ENCODE measurements at places on chromosomes 2 and 18. TPM values are rescaled to one million over a fixed set of nuclear protein-coding genes. Genes with fewer than 3 reads are reported as not detected.

DNA sequence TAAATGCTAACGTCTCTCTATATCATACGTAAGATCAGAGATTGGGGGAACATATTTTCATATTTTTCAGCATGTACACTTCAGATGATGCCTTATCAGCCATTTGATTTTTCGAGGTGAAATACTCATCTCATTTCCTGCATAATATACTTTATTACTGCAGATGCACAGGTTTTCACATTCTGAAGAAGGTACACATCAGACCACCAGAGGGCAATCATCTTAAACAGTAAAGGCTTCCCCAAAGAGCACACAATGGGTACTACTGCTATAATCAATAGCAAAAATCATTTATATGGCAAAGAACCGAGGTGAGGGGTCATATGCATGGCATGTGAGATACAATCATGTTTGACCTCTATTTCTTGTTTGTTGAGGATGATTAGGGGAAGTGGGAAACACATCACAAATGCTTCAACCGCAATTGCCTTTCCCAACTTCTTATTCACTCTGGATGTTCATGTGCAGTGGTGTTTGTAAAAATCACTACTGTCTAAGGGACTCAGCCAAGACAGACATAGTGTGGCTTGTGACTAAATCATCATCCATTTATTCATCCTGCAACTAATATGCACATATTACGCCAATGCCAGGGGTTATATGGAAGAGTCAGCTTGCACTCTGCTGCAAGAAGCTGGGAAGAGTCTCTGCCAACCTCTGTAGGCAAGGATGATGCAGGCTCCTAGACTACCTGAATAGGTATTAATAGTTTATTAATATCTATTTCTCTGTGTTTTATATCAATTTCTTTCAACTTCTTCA, 118.7 kb downstream of the EPB41L3 start:
- H3K36me3 ChIP-seq = no peaks in the 10 kb centered on the region
- H3K27ac ChIP-seq = no peak overlapping the region
- H3K27me3 ChIP-seq = no peaks in the 10 kb centered on the region

DNA sequence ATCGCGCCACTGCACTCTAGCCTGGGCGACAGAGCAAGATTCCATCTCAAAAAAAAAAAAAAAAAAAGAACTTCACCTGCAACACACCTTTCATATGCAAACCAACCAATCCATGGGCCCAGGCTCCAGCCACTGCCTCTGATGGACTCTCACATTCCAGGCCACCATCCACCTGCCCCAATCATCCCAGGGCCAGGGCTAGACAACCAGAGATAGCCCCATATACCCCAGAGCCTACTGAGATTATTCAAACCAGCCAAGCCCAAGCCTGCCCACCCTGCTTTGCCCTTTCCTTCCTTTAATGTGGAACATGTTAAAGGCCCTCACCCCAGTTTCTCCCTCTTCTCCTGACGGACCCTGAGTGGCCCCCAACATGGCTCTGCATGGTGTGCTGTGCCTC, 57.0 kb downstream of the MRPL35 start:
- no peaks in the 10 kb centered on the region for H3K36me3 ChIP-seq
- H3K27ac ChIP-seq = no peak overlapping the region
- no peaks in the 10 kb centered on the region for H3K4me1 ChIP-seq
- no peak for DNase-seq
- H3K27me3 ChIP-seq = no peaks in the 10 kb centered on the region
- H3K4me3 ChIP-seq = no peak overlapping the region

- DNase-seq = no peak
- no peak overlapping the region for H3K27ac ChIP-seq
Measured at GRCh38 chr2:239866778-239867177, 158.4 kb downstream of the NDUFA10 start.

The CAVIN2 gene
- 32.9 TPM for total RNA-seq

DNA sequence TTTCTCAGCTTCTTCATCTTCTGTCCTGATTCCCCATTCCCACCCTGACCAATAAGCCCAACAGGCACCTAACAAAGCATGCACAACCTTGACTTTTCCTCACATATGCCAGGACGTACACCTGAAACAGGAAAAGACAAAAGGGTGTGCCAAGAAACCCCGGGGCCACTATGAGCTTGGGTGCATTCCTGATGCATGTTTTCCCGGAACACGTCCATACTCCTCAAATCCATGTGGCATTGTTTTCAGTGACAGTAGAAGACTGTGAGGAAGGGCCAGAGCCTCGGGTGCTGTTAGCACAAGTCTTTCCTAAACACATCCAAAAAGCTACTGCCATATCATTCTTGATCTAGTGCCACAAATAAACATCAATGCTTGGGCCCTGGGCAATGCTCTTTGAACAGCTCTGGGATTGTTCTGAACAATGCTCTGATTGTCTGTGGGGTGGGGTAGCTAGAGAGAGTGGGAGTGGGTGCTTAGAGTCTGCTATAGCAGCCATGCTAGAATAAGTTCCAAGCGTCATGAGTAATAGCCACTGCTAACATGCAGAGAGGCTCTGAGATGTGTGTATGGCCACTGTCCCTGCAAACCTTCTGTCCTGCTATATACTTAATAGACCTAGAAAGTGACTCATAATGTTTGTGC, 181.7 kb upstream of the CRIM1 start:
- H3K36me3 ChIP-seq = no peaks in the 10 kb centered on the region
- DNase-seq = no peak
- H3K27ac ChIP-seq = no peak overlapping the region
- no peaks in the 10 kb centered on the region for H3K27me3 ChIP-seq
- H3K4me1 ChIP-seq = no peaks in the 10 kb centered on the region

DNA sequence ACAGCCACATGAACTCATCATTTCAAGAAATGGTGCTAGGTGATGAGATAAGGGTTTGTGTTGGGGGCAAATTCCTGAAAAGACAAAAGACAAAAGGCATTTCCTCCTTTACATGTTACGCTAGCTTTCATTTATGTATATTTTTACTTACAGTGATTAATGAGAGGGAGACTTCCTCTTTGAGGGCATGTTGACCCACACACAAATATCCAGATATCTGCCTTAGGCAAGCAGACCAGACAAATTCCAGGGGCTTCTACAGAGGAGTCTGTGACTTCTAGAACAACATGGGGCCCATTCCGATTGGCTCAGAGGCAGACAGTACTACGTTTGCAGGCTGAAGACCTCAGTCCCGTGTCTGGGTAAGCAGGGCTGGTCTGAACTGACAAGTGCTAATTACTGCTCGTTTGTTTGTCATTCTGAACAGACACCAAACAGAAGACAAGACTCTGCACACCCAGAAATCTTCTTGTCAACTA, 74.8 kb upstream of the ST6GAL2 start:
- no peak for DNase-seq
- H3K4me3 ChIP-seq = no peak overlapping the region
- no peaks in the 10 kb centered on the region for H3K27me3 ChIP-seq
- H3K4me1 ChIP-seq = no peaks in the 10 kb centered on the region
- no peak overlapping the region for H3K27ac ChIP-seq

DNA sequence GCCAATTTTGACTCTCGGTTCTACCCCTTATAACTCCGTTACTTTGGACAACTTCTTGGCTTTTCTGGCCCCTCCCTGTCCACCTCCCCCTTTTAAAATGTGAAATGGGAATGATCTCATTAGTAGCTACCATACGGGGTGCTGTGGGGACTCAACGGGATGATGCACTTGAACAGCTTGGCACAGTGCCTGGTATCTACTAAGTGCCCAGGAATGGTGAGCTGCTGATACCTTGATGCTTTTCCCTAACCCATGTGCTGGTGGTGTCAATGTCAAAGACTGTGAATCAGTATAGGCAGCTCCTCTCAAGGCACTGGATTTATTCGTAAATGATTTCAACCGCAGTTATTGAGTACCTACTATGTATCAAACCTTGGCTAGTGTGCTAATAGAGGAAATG, 204.2 kb downstream of the LOXHD1 start:
- H3K4me3 ChIP-seq = no peak overlapping the region
- H3K27ac ChIP-seq = no peak overlapping the region
- no peaks in the 10 kb centered on the region for H3K27me3 ChIP-seq
- H3K4me1 ChIP-seq = no peaks in the 10 kb centered on the region
- no peaks in the 10 kb centered on the region for H3K36me3 ChIP-seq
- DNase-seq = no peak

DNA sequence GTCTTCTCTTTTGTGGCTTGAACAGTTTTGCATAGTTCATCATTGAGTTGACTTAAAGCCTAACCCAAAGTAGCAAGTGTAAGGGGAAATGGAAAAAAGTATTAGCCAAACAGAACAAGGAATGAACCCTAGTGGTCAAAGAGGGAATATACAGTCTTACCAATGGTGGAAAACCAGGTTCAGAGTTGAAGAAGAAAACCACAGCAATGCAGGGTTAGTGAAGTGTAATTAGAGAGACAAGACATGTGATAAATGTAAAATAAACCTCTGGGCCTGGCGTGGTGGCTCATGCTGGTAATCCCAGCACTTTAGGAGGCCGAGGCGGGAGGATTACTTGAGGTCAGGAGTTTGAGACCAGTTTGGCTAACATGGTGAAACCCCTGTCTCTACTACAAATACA, 2.4 kb downstream of the TTN start:
- no peak overlapping the region for H3K4me3 ChIP-seq
- no peaks in the 10 kb centered on the region for H3K27me3 ChIP-seq
- no peak for DNase-seq
- H3K36me3 ChIP-seq = no peaks in the 10 kb centered on the region

The ESPNL gene
- not detected for total RNA-seq

The ABCG5 gene
- not detected for total RNA-seq

- H3K36me3 ChIP-seq = no peaks in the 10 kb centered on the region
- H3K4me1 ChIP-seq = no peaks in the 10 kb centered on the region
- DNase-seq = no peak
- H3K4me3 ChIP-seq = no peak overlapping the region
Measured at GRCh38 chr2:94994914-94995552, 30.5 kb upstream of the MAL start.

DNA sequence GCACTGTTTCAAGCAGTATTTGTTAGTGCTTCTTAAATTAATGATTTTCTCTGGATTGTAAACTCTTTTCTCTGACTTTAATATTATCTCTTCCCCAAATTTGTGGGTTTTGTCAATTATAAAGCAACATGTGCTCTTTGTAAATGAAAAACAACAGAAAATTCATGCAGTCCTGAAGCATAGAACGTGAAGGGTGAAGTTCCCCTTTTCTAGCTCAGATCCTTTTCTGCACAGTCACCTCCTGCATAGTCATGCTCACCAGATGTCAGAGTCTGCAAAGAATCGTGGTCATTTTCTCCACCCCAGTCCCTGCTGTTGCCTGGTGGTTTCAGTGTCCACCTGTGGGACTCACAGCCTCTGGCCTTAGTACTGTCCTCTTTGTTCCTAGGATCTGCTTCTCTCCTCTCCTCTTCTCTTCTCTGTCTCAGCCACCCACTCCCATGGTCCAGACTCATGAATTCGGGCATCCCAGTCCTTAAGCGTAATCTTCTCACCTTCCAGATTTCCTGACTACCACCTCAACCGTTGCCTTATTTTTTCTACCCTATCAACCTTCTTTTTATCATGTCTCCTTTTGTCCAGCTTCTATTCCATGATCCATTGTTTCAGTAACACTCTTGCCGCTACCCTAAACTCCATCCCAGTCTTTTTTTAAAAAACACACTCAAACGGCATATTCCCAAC, 229.1 kb downstream of the RTP5 start:
- peaks cover 7% of the 10 kb centered on the region for H3K36me3 ChIP-seq
- DNase-seq = no peak
- H3K4me1 ChIP-seq = no peaks in the 10 kb centered on the region
- H3K27me3 ChIP-seq = no peaks in the 10 kb centered on the region

GRCh38 chr2:133193544-133194361, 374.5 kb downstream of the NCKAP5 start:
- no peaks in the 10 kb centered on the region for H3K4me1 ChIP-seq
- H3K4me3 ChIP-seq = no peak overlapping the region
- H3K27ac ChIP-seq = no peak overlapping the region
- no peaks in the 10 kb centered on the region for H3K27me3 ChIP-seq

- H3K27me3 ChIP-seq = no peaks in the 10 kb centered on the region
- H3K27ac ChIP-seq = no peak within 1 kb of the TSS
- no peak for DNase-seq
- peaks cover 13% of the 10 kb centered on the region for H3K4me1 ChIP-seq
- H3K36me3 ChIP-seq = no peaks in the 10 kb centered on the region
Measured at GRCh38 chr2:142877216-142877838, at the start of gene KYNU. Gene KYNU (plus strand): TSS chr2:142877664. CDS start chr2:142885368, 7,704 bp downstream.

The CMPK2 gene
- total RNA-seq = 18.1 TPM

The KLHL30 gene
- 4.3 TPM for total RNA-seq
